ENCODE measurements at places on chromosomes 16 and 17. TPM values are rescaled to one million over a fixed set of nuclear protein-coding genes. Genes with fewer than 3 reads are reported as not detected.
A peak's percentile ranks its signal among the peaks of the same experiment; 100 is the strongest.

- no peak for DNase-seq
These were observed 1.4 kb downstream of the STXBP4 start for GRCh38 chr17:54969658-54970572.

- DNase-seq, result peak; percentile 65
These were observed 13.8 kb downstream of the CORO7 start for GRCh38 chr16:4402439-4403132.

Gene HP
- not detected for total RNA-seq

DNA sequence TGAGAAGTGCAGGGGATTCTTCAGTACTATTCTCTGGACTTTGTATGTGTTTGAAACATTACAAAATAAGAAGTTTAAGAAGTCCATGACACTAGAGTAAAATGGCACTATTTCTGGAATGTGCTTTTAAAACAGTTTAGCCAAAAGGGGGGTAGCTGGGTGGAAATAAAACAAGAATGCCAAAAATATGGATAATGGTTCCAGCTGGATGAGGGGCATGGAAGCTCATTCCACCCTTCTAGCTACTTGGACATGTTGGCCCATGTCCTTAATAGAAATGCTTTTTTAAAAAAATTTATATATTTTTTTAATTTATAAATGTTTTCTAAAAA lies 13.1 kb downstream of the ZC3H7A start:
- no peak for DNase-seq

- peak; percentile 52 for DNase-seq
These were observed 8.9 kb downstream of the HSD17B2 start for GRCh38 chr16:82043680-82044584.

GRCh38 chr16:10684511-10685151 lies 10.1 kb downstream of the TEKT5 start:
- no peak for DNase-seq

DNA sequence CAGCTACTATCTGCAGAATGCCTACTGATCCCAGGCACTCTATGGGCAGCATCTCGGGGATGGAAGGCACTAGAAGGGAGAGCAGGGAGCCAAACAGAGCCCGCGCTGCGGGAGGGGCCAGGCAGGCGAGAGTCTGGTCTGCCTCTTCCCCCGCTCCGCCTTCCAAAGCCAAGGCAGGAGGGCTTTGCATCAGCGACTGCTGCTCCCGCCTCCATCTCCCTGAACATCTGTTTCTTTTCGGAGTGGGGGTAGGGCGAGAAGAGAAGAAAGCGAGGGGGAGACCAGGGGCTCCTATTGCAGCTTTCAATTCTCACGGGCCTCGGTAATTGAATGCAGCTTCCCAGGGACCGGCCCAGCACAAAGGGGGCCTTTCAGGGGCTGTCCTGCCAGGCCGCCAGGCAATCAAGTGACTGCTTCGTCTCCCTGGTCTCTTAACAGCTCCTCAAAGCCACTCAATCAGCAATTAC lies 31.4 kb upstream of the CDC42EP4 start:
- no peak for DNase-seq

Gene MMP28
- 2.4 TPM for total RNA-seq

Gene CBX2
- 43.9 TPM for total RNA-seq

Gene VAT1L
- total RNA-seq, result 0.29 TPM

DNA sequence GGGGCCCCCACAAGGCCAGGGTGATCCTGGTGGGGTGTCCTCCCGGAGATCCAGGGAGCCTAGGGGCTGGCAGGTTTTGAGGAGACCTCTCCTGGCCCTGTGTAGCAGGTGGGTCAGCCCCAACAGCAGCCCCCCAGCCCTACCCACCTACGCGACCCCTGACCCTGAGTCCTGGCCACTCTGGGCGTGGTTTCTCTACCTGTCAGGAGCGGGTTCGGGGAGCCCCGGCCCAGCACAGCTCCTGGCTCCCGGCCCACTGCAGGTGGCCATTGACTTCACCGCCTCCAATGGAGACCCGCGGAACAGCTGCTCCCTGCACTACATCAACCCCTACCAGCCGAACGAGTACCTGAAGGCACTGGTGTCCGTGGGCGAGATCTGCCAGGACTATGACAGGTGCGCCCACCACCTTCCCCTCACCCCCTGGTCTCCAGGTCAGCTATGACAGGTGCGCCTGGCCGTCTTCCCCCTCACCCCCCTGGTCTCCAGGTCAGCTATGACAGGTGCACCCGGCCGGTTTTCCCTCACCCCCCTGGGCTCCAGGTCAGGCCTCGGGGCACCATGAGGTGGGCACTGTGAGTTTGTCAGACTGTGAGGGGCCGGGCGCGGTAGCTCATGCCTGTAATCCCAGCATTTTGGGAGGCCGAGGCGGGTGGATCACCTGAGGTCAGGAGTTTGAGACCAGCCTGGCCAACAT lies 13.0 kb downstream of the CPNE7 start:
- no peak for DNase-seq

- peak; percentile 31 for DNase-seq
These were observed 117.9 kb upstream of the AXIN2 start for GRCh38 chr17:65679165-65679845.

DNA sequence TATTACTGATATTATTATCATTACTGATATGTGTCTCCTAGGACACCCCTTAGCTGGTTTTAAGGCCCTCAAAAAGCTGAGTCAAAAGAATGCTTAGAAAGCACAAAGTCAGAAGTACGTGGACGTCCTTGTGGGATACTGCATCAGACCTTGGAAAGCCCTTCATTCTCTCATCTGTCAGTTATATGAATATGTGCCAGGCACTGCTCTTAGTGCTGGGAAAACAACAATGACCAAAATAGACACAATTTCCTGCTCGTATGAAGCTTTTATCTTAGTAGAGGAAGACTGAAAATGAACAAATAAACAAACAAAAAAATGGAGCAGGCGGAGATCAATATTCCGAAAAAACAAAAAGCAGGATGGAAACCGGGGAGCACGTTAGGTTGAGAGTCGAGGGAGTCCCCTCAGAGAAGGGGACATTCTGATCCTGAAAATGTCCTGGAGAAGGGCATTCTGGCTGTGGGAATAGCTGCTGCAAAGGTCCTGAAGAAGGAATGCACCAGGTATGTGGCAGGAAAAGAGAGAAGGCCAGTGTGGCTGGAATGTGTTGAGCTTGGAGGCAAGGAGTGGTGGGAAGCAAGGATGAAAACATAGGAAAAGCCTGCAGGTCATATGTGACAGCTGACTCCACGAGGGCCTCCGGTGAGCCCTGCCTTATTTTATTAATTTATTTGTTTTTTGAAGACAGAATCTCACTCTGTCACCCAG lies 15.5 kb upstream of the TMEM94 start:
- DNase-seq, result no peak

DNA sequence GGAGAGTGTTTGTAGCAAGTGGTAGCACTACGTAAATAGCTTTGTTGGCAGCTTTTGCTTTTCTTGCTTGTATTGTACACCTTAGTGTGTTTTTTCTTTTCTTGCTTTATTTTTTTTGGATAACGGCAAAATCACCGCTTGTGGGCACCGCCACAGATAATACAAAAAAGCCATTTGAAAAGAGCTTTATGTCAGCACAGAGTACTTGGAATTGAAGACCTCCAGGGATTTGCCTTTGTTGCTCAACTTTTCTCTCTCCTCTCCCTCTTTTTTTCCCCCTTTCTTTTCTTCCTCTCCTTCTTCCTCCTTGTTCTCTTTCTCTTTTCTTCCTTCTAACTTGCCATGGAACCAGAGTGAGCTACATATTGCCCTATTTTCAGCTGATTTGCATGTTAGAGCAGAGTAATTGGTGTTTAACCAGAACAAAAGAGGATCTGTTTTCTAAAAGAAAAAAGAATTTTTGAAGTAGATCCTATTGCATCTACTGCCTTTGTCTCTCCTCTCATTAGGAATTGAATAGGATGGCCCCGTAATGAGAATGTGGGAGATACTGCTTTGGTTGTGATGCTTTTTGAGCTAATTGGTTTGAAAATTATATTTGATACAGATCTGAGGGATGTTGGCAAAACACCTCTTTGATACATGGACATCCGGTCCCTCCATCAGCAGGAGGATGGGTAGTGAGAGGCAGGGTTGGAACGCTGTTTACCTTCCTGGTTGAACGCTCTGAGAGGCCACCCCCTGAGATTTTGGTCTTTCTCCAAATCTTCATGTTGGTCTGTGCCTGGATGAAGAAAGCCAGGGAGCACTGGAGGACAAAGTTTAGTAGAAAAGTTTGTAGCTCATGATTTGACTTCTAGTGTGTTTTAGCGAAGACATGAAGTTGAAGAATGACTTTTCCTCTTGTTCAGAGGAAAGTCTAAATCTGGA lies 85.6 kb downstream of the MSI2 start:
- no peak for DNase-seq

DNA sequence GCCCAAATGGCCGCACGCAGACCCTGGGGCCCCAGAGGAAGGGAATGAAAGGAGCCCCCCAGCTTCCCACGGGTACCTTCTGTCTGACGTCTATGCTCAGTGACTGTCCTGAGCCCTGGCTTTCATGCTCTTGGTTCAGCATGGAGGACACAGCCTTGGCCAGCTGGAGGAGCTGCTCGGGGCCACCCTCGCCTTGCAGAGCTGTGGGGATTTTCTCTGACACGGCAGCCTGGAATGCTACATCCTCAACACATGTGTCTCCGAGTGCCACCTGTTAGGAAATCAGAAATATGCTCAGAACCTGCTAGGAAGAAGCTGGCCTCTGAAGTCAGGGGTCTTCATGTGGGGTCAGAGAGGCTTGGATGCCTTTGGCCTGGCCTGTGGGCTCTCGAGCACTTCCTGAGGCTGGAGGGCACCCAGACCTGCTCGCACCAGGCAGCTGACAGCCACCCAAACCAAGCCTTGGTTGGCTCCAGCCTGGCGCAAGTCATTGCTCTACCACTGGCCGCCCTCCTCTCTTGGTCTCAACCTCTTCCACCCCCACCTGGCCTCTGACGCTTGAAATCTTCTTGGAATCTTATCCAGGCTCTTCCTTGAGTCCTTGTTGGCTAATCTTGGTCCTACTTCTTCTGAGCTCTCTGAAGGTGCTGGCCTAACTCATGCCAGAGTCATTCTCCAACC lies 63.7 kb upstream of the BCO1 start:
- DNase-seq, result peak; percentile 42

- DNase-seq, result no peak
These were observed 7.5 kb upstream of the UMOD start for GRCh38 chr16:20359997-20360396.

DNA sequence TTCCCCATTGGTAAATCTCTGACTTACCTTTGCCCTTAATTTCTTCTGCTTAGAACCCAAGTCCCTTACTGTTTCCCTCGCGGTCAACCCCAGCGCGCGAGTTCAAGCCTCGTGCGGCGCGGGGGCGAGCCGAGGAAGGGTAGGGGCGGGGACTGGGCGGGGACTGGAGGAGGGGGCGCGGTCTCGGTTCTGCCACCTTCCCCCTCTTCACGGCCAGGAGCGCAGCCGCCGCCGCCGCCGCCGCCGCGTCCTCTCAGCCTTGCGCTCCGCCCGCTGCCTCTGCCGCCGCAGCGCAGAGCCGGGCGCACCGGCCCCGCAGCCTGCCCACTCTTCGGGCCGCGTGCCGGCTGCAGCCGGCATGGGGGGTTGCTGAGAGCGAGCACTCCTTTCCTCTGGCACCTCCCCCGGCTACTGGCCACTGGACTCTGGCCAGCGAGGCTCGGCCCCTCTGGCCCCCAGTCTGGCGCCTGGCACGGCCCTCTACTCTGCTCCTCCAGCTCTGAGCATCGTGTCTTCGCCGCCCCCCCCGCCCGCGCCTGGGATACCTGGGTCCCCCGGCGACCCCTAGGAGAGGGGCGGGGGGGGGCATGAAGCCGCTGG lies at the start of gene RAPGEFL1:
Gene RAPGEFL1, plus strand, starts transcription at position 196 of the 600 bp plus-strand sequence. Its CDS starts 392 bp downstream, at position 588.
- DNase-seq, result no peak

DNA sequence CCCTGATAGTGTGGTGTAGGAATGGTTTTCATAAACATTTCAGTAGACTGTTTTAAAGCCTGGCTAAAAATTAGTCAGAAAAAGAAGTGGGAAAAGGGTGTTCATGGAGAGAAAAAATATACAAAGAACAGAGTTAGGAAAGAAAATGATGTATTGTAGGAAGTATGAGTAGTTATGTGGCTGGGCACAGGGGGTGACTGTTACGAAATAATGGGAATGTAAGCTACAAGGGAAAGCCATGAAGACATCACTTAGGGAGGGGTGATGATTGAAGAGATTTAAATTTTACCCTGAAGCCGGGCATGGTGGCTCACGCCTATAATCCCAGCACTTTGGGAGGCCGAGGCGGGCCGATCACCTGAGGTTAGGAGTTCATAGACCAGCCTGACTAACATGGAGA lies 55.3 kb downstream of the NUP88 start:
- no peak for DNase-seq

DNA sequence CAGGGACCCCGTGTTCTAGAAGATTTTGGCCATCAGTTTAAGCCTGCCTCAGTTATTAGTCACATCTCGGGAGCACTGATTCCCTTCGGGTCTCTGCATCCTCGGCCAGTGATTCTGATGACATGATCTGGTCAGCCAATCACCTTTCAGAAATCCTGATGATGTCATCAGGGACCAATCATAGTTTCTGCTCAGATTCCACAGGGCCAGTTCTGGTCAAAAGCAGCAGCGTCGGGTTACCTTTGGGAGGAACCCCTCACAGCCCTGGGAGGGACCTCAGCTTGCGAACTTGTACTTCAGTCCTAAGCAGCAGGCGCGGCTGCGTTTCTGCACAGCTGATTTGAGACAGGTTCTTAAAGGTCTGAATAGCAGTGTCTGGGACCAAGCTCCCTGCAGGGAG lies 13.9 kb downstream of the KDM8 start:
- no peak for DNase-seq

GRCh38 chr17:7846063-7846735 lies 8.7 kb upstream of the TMEM88 start:
- DNase-seq, result no peak

Gene CLEC10A
- not detected for total RNA-seq

DNA sequence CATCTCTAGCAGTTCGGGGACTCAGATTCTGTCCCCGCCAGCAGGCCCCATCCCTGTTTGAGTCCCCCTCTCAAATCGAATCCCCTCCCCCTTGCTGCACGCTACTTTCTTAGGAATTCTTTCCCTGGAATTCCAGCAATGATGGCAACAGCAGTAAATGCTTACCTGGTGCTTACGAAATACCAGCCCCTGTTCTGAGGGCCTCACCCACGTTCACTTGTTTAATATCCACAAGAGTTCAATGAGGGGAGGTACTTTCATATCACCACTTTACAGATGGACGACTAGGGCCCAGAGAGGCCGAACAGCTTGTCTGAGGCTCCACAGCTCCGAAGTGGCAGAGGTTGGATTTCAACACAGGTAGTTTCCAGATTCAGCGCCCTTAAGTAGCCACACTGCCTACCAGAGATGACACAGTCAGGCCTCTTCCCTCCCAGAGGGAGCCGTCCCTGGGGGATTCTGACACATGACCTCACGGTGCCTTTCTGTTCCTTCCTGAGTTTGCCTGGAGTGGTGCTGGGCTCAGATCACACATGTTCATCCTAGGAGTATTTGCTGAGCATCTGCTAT lies 120.7 kb upstream of the GSE1 start:
- peak; percentile 4 for DNase-seq

DNA sequence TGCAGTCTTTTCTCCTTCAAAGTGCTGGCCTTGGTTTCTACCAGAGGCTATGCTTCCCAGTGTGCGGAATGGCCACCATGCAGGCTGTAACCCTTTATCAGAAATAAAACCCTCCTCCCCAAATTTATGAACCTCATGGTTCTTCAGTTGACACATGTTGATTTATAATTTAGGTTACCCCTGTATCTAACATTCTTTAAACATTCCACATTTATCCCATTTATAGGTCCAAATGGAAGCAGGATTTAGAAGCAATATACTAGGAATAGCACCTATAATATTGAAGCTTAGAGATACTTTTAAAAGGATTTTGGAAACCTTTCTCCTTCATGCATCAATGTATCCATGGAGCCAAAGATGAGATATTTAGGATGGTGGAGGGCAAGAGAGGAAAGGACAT lies 438.8 kb upstream of the C16orf82 start:
- no peak for DNase-seq

All from PC-3 (cell line).